Activated naive CD4-positive, alpha-beta T cell treated with anti-CD3 and anti-CD28 coated beads, Interleukin-2, amount 50 U/mL, for 72 hours (primary cell): ENCODE measurements at places on chromosomes 3 and 15.

DNA sequence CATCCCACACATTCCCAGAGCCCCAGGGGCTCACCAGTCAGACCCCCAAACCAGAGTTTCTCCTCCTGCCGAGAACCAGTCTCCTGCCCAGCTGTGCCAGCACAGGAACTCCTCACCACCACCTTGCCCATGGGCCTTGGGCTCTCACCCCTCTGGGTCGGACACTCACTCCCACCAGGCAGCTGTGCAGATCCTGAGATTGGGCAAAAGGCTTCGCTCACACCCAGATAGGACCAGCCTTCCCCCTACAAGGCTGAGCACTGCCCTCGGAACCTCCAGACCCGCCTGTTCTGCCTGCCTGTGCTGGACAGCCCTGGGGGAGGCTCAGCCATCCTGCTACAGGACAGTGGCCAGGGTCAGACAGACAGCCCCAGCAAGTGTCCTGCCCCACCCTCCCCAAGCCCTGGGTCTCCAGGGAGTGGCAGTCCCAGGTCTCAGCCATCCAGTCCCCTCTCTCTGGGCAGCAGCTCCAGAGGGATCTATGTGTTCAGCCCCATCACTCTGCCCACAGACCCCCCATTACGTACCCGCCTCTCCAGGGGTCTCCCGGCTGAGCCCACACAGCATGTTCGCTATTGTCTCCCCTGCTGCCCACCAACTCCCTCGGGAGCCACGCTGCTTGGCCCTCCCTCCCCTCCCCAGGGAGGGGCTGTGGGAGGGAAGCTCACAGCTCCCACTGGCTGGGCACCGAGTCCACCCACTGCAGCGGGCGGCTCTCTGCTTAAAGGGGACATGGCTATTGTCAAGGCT, at the start of gene GRIP2:
Gene GRIP2, minus strand, starts transcription at position 601 of the 750 bp plus-strand sequence. Its CDS starts 34 bp downstream, at position 567.
- DNase-seq, result no peak

DNA sequence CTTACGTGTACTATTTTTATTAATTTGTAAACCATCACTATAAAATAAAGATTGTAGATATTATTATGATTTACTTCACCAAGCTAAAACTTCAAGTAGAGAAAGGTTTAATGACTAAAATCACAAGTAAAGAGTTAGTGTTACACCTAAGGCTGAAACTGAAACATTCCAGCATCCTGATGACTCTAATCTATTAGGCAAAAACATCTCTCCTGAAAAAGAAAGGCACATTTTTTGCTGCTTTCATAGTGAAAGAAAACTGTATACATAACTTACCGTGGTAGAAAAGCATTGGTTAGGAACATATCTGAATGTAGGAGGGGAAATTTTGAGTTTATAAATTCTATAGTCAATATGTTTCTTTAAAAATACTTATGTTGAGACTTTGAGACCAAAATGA, 35.4 kb downstream of the CCDC191 start:
- DNase-seq, result no peak

GRCh38 chr3:32913790-32914446, 37.5 kb upstream of the CCR4 start:
- DNase-seq, result no peak

- no peak for DNase-seq
Measured at GRCh38 chr3:3089017-3089416, 21.2 kb downstream of the IL5RA start.

DNA sequence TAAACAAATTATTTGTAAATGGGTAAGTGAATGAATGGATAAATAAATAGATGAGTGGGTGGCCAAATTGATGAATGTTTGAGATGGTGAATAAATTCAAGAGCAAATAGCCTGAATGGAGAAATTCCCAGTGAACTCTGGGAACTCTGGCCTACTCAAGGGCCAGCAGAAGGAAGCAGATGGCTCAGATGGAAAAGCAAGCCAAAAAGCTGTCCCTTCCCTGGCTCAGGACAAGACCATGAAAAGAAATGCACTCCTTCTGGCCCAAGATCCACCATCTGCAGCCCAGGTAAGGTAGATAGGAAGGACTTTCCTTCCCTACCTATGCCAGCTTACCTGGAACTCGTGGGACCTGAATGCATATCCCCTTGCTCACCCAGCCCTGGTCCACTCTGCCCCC, 37.6 kb upstream of the CLDN18 start:
- no peak for DNase-seq
